ENCODE measurements at places on chromosomes 16 and 17. TPM values are rescaled to one million over a fixed set of nuclear protein-coding genes. Genes with fewer than 3 reads are reported as not detected.

DNA sequence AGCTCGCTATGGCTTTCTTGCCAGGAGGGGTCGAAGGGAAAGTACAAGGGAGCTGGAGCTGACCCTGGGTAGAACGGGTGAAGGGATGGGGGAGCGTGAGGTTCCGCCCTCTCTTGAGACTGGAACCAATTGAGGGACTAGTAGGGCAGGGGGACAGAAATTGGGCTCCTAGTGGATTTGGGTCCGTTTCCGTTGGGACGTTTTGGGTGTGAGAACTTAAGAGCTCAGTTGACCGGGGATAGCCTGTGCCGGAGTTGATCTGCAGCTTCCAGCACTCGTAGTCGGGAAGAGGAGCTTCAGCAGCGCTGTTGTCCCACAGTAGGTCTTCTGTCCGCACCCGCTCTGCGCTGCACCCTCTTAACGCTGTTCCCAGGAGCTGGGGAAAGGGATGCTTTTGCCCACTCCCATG, 481 bp downstream of the CNTROB start:
- peak; percentile 43 for DNase-seq

- no peak for DNase-seq
Measured at GRCh38 chr17:65975878-65976277, 216.1 kb downstream of the CEP112 start.

The TADA2A gene
- 28.5 TPM for total RNA-seq

GRCh38 chr17:16931318-16932060, 40.4 kb downstream of the TNFRSF13B start:
- no peak for DNase-seq

The WNT9B gene
- not detected for total RNA-seq
